Adipose tissue (tissue), 3 donors: ENCODE measurements at places on chromosomes 2 and 18. TPM values are rescaled to one million over a fixed set of nuclear protein-coding genes. Genes with fewer than 3 reads are reported as not detected.

The ZSWIM2 gene
- polyA plus RNA-seq, result not detected

The POTEI gene
- polyA plus RNA-seq, result not detected

The SULT1C4 gene
- 3.3 TPM for polyA plus RNA-seq

The CPLX4 gene
- not detected for polyA plus RNA-seq

The PROKR1 gene
- polyA plus RNA-seq, result 1.1 TPM
